Stimulated activated CD8-positive, alpha-beta memory T cell treated with anti-CD3 and anti-CD28 coated beads, Interleukin-15, amount 100 ng/mL, for 1 hour (primary cell): ENCODE measurements at places on chromosomes 2 and 18.

- DNase-seq: no peak
Observed at GRCh38 chr2:239973386-239973785, 51.8 kb downstream of the NDUFA10 start.

DNA sequence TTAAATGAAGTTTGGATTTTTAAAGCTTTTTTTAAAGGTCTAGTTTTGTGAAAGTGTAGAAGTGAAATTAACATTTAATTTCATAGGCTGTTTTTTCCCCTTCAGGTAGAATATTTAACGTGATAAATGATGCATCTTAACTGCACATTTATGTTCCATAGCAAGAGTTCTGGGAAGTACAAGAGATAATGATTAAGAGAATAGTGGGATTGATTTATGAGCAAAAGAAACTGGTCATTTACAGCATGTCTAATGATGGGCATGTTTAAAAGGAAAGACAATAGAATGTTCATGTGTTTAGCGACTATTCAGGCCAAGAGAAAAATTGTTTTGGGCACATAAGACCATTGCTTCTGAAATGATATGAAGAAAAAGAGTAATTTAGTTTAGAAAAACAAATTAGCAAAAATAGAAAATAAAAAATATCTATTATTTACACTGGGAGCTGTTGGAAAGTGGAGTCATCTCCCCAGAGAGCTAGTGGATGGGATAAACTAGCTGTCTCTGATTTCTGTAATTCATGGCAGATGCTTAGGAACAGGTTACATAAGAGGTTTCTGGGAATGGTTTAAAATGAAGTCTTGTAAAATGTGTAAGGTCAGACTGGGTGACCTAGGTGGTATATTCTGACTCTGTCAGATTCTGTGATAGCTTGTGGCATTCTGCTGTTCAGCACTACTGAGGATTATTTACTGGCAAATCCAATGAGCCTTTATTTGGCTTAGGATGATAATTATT, 60.7 kb downstream of the WDR7 start:
- no peak for DNase-seq

DNA sequence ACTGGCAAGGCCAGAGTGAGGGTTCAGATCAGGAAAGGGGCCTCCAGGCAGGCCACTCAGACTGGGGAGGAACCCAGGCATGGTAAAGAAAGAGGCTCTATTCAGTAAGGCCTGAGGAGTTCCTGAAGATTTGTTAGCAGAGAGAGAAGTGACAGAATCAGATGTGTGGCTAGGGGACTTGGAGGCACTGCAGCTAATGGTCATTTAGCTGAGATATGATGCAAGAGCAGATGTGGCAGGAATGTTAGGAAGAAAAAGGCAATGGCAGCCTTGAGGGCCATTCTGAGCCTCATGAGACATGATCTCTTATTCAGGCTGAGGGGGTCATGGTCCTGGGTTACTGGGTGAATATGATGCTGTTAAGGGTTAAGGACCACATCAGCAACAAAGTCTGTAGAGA, 73.4 kb downstream of the CCDC93 start:
- no peak for DNase-seq

GRCh38 chr2:72827487-72827886, 1.7 kb upstream of the EXOC6B start:
- no peak for DNase-seq

DNA sequence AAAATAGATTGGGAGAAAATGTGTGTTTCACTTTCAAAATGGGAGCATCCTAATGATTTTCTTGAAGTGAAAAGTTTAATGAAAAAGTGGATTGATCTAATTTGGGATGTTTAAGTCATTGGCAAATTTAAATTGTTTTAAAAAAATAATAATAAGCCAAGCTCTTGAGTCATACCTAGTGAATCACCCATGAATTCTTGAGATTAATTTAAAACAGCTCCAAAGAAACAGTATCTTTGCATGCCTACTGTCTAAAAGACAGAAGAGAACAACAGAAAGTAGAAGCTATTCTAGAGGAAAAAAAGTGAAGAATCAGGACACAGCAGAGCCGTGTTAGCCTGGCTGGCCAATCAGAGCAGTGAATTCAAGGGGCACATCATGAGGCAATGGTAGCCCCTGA, 7.7 kb downstream of the ACVR1C start:
- DNase-seq: no peak

DNA sequence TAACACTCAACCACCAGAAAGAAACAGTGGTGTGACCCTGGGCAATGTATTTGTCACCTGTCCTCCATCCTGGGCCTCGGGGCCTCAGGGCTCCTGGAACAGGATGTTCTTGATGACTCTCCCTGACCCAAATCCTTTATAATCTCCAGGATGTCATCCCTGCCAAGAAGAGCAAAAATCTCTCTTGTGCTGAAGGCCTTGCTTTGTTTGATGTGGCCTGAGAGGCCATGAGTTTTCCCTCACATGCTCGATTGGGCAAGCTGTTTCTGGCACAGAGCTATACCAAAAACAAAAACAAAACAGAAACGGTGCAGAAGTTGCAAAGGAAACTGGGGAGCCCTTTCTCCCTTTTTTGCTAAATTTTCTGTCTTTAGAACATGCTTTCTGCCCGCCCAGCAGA, 35.7 kb upstream of the ST3GAL5 start:
- DNase-seq: no peak

GRCh38 chr18:28831476-28831875, 654.5 kb upstream of the CDH2 start:
- DNase-seq: no peak

DNA sequence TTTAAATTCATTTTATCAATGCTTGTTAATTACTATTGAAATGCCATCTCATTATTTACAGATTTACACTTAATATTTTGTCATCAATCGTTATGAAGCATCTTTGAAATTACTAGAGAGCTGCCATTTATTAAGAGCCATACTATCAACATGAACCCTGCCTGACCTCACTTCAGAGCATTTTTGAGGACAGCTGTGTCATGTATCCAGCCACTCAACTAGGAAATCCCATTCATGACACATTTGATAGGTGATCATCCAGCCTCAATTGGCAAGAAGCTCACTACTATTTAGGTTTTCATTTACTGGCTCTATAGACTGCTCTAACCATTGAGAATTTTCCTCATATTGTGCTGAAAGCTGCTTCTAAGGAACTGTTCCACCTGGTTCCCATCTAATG, 40.6 kb upstream of the TLK1 start:
- no peak for DNase-seq

GRCh38 chr2:98708396-98709186, 22.3 kb downstream of the MGAT4A start:
- no peak for DNase-seq

GRCh38 chr2:52501715-52502475, 1265.7 kb upstream of the CHAC2 start:
- no peak for DNase-seq

GRCh38 chr2:49807689-49808088, 653.4 kb upstream of the FSHR start:
- DNase-seq: no peak

DNA sequence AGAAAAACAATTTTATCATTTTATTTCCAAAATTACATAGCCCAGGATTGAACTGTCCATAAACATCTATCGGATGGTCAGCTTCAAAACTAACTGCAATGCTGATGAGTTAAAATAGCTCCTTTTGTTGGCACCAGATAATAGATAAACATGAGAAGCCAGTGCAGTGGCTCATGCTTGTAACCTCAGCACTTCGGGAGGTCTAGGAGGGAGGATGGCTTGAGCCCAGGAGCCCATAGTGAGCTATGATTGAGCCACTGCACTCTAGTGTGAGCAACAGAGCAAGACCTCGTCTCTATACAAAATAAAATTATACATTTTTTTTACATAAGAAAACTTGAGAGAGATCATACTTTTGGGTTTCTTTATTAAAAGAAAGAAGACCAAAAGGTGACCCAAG, 34.6 kb upstream of the IMPA2 start:
- no peak for DNase-seq

- no peak for DNase-seq
Observed at GRCh38 chr18:13541621-13542519, 184.5 kb downstream of the FAM210A start.

- no peak for DNase-seq
Observed at GRCh38 chr2:71806432-71806831, 341.2 kb downstream of the CYP26B1 start.

DNA sequence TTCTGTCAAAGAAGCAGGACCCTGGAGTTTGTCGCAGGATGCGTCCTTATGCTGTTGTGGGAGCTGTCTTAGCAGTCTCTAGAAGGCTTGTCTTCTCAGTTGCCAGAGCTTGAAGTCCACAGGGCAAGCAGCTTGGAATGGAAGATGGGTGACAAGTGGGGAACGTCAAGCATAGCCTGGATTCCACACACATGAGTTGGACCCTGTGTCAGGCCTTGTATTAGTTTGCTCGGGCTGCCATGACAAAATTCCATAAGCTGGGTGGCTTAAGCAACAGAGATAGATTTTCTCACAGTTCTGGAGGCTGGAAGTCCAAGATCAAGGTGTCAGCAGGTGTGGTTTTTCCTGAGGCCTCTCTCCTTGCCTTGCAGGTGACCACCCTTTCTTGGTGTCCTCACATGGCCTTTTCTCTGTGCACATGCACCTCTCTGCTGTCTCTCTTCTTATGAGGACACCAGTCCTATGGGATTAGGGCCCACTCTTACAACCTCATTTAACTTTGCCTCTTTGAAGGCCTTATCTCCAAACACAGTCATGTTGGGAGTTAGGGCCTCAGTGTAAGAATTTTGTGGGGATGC, 51.3 kb downstream of the THNSL2 start:
- DNase-seq: no peak

DNA sequence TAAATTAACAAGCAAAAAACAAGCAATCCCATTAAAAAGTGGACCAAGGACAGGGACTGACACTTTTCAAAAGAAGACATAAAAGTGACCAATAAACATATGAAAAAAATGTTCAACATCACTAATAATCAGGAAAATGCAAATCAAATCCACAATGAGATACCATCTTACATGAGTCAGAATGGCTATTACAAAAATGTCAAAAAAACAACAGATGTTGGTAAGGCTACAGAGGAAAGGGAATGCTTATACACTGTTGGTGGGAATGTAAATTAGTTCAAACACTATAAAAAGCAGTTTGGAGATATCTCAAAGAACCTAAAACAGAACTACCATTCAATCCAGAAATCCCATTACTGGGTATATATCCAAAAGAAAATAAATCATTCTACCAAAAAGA, 78.2 kb downstream of the SUCLG1 start:
- DNase-seq: no peak

DNA sequence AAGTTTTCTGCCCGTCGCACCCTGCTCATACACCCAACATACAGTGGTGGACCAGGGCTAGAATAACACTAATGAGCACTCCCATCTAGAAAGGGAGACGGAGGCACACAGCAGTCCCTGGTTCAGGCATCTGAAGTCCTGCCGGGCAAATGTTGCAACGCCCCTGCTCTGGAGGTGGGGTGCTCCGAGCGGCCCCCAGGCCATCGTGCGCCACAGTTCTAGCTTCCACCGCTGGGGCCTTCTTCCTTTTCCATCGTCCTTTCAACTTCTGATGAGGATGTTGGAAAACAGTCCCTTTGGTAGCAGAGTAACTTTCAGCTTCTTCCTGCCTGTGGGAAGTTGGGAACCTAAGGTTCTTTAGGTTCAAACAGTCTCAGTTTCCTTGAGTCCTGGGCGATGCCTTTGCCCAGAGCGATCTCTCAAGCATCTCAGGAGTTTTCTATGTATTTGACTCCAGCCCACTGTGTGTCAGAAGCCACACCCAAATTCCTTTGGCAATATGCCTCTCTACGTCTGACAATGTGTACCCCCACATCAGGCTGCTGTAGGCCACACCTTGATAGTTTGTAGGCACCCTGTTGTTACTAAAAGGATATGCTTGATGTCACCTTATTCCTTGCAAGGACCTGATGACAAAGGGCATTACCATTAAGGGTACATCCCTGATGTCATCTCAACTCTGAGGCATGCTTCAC, 258.8 kb downstream of the GLI2 start:
- no peak for DNase-seq

- no peak for DNase-seq
Observed at GRCh38 chr18:46293742-46294181, 189.6 kb downstream of the HAUS1 start.

- DNase-seq: no peak
Observed at GRCh38 chr2:236873636-236874035, 212.1 kb upstream of the COPS8 start.

DNA sequence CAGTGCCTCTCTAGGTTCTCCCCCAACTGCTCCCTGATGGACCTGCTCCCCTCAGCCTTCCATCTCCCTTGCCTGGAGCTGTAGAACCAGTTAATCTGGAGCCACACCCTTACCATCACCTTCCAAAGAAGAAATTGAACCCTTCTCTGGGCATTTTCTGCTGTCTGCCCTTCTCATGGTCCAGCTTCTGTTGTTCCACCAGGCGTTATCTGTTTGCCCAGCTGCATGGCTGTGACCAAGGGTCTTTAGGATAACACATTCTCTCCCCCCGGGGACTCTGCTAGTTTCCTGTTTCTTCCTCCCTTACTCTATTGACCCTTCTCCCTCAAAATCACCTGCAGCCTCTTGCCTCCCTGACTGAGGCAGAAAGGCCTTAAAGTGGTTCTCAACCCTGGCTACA, 3.2 kb upstream of the ANKRD53 start:
- no peak for DNase-seq

- no peak for DNase-seq
Observed at GRCh38 chr2:26559556-26559955, 81.6 kb downstream of the CIB4 start.

- no peak for DNase-seq
Observed at GRCh38 chr2:72109904-72110303, 37.8 kb downstream of the CYP26B1 start.

- DNase-seq: no peak
Observed at GRCh38 chr18:13608791-13609532, 117.4 kb downstream of the FAM210A start.

GRCh38 chr2:45896311-45896710, 244.8 kb downstream of the PRKCE start:
- DNase-seq: no peak

DNA sequence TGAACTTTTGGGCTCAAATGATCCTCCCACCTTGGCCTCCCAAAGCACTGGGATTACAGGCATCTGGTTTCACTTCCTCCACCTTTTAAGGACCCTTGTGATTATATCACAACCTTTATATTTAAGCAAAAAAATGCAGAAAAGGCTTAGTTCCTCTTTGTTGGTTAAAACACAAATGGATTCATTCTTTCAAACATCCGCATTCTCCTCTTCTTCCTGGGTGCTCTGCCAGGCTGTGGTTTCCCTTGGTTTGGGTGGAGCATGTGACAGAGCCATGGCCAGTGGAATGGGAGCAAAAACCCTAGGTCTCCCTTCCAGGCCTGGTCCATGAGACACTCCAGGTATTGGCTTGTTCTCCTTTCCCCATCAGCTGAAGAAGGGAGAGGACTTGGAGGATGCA, 9.9 kb upstream of the SLC66A3 start:
- no peak for DNase-seq

- no peak for DNase-seq
Observed at GRCh38 chr2:201862843-201863242, 56.5 kb downstream of the CDK15 start.
